NCI-H2171 treated with DMSO at 0.1 percent for 48 hours (cell line): ENCODE measurements at places on chromosomes 16 and 17.
A peak's percentile ranks its signal among the peaks of the same experiment; 100 is the strongest.

DNA sequence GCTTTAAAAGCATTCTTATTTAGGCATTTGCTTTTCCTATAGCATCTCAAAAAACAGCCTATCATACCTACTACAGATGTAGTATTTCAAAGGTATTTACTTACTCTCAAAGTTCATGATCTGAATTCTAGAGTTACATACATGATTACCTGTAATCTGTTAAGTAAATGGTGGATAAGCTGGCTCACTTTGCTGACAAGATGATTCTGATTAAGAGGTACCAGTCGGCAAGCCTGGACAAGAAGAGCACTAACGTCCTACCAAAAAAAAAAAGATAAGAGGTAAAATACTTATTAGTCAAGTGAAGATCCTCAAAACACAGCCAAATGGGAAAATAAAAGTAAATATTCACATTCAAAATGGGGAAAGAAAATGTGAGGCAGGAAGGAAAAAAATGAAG is 2.7 kb downstream of the HEATR6 start:
- no peak for DNase-seq

GRCh38 chr16:49341706-49342105 is 31.9 kb upstream of the C16orf78 start:
- DNase-seq: no peak

GRCh38 chr16:83335076-83335475 is 472.7 kb upstream of the HSBP1 start:
- no peak for DNase-seq

DNA sequence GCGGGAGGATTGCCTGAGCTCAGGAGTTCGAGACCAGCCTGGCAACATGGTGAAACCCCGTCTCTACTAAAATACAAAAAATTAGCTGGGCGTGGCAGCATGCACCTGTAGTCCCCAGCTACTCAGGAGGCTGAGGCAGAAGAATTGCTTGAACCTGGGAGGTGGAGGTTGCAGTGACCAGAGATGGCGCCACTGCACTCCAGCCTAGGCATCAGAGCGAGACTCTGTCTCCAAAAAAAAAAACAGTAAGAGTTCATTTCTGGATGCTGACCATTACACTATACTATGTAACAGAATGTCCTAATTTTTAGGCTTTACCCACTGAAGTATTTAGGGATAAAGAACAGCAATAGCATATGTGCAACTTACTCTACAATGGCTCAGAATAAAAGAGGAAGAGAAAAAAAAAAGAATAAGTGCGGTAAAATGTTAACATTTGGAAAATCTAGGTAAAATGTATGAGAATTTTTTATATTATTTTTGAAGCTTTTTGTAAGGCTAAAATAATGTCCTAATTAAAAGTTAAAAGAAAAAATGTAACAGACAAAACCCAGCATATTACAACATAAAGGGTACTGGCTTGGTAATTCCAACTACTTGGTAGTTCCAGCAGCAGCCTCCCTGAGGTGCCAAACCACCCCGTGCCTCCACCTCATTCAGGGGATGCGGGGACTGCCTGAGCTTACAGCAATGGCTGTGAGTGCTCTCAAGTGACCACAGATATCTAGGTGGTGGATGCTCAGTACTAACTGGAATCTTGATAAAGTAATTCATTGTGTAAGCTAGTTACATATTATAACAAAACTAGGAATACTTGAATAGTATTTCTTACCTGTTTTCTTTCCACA is 10.9 kb downstream of the COPS3 start:
- DNase-seq: no peak

DNA sequence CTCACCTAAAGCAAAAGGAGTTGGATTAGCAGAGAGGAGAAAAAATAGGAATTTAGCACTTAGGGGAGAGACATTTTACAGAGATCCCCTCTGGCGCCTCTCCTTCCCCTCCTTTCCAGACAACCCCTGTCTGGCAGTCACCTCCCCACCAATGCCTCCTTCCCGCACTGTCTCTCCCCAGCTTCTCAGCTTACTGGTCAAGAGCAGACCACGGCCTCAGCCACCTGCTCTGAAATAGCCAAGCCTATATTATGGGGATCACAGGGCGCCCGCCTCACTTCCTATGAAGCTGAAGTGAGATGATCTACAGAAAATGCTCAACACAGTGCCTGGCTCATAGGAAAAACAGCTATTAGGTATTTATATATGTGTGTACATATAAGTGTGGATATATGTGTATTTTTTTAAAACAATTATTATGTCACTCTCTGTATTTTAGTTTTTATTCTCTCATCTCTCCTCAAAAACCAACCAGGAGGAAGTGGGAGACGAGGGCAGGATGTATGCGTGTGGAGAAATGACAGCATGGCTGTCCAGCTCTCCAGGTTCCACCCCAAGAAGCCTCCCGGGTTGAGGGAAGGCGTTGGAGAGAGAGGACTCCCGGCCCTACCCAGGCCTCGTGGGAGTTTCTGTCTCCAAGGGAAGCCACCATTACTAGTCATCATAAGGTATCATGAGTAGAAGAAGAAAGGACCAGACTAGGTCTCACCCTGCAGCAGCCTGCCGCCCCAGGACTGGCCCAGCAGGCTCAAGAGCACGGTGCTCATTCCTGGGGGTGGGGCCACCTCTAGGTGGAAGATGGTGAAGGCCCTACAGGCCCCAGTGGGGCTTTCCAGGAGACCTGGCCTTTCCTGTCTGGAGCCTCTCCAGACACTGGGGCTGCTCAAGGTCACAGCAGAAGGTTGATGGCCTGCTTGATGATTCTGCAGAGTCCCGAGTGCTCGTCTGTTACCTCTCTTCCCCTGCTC is 27.2 kb downstream of the MAP3K14 start:
- DNase-seq: no peak

DNA sequence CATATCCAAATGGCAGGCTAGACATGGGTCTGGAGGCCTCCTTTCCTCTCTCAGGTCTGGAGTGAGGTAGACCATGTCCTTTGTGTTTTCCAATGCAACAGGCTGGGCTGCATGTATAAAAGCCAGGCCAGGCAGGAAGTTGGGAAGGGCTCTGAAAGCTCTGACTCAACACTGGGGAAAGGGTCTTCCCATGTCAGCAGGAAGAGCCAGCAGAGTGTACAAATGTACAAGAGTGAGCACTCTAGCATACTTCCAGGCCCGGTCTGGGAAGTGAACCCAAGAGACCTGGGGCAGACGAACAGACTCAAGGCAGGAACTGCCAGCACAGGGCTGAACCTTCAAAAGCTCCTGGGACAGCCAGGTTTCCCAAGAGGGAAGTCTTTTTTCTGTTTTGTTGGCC is 7.0 kb downstream of the ATPAF2 start:
- DNase-seq: no peak

DNA sequence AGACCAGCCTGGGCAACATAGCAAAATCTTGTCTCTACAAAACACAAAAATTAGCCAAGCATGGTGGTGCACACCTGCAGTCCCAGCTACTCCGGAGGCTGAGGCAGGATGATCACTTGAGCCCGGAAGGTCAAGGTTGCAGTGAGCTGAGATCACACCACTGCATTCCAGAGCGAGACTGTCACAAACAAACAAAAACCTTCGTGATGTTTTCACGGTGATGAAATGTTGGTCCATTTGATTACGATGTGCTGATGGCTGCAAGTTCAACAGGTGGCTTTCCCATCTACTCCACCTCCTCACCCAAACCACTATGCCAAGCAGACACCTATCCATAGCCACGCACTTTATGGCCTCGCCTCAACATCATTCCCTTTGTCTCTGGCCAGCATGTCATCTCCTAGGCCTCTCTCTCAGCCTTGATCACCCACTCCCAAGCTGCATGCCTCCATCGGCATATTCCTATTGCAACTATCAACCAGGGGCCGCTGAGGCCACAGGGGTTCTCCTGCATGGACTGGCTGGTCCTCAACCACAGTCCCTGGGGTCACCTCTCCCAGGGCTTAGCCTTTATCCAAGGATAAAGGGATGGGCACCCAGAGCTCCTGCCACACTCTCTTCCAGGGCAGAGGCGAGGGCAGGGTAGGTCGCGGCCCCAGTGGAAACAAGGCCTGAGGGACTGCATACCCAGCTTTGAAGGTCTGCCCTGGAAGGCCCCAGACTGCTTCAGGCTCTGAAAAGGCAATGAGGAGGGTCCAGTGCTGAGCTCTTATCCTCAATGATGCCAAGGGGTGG is 17.1 kb upstream of the ALOX15B start:
- DNase-seq: no peak

GRCh38 chr17:5391678-5392077 is 27.8 kb downstream of the NUP88 start:
- DNase-seq: no peak

GRCh38 chr17:76331083-76331482 is 22.6 kb downstream of the PRPSAP1 start:
- no peak for DNase-seq

DNA sequence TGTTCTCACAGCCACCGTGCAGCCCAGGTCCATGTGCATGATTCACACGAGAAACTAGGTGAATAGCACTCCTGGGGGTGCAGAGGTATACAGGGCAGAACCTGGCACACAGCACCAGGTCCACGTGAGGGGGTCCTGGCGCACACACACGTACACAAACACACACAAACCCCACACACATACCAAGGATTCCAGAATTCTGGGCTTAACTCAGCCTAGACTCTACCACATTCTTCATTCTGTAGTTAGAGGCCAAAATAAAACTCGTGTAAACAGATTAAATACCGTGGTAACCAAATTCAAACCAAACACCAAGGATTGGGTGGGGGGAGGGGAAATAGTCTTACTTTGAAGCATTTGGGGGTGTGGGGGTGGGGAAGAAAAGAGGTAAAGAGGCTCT is 58.5 kb downstream of the XYLT1 start:
- no peak for DNase-seq

- no peak for DNase-seq
These were observed 21.0 kb upstream of the AGRP start for GRCh38 chr16:67504031-67505021.

GRCh38 chr17:18925187-18925586 is 26.8 kb upstream of the SLC5A10 start:
- DNase-seq: no peak

DNA sequence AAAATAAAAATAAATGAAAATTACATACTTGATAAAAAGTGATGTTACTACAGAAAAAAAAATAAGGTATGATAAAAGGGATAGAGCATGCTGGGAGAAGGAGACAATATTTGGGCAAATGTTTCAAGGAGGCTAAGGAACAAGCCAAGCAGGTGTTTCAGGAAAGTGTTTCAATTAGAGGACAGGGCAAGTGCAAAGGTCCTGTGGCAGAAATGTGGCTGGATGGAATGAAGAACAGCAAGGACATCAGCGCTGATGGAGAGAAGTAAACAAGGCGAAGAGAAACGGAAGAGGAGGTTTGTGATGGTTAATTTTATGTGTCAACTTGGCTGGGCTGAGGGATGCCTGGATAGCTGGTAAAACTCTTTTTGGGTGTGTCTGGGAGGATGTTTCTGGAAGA is 331.2 kb upstream of the C16orf82 start:
- DNase-seq: no peak

GRCh38 chr17:57391076-57391825 is 134.9 kb downstream of the MSI2 start:
- DNase-seq: peak; percentile 76

GRCh38 chr17:50956750-50957523 is 90.8 kb upstream of the TOB1 start:
- peak; percentile 30 for DNase-seq

- no peak for DNase-seq
These were observed 2.3 kb upstream of the MYO1C start for GRCh38 chr17:1494736-1495253.

DNA sequence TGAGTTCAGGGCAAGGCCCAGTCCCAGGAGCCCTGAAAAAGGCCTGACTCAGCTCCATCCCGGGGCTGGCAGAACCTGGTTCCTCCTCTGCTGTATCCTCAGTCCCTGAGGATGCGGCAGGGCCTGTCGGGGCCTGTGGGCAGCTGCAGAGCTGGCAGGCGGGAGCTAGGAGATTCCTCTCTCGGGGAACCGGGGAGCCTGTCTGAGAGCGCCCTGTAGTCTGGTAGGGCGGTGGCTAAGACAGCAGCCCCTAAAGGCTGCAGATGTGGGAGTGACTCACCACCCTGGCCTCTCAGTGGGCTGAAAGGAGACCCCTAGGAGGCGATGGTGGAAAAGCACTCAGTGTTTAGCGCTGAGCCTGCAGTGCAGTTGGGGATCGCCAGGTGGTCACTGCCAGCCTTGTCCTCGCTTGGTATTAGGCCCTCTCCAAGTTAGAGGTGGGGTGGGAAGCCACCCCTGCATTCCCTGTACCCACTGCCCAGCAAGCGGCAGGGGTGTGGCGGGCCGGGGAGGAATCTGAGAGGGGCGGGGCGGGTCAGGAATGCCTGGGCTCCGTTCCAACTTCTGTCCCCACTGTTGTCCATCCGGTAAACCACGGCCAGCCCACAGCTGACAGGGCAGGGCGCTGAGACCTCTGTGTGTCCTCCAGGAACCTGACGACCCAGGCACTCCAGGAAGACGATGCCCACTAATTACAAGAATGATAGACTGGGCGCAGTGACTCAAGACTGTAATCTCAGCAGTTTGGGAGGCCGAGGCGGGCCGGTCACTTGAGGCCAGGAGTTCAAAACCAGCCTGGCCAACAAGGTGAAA is 29.5 kb upstream of the CDH1 start:
- DNase-seq: peak; percentile 86

GRCh38 chr17:80008383-80008840 is 27.3 kb downstream of the TBC1D16 start:
- peak; percentile 73 for DNase-seq

DNA sequence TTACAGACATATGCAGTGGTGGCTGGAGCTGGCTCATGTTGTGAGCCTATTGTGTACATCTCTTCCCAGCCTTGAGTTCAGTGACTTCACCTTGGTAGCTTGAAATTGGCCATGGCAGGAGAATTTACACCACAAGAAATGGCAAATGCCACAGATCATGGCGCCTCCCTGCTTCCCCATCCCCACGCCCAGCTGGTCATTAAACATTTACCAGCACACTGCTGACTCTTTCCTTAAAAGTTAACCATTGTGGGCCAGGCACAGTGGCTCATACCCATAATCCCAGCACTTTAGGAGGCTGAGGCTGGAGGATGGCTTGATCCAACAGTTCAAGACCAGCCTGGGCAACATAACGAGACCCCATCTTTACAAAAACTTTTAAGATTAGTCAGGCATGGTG is 22.6 kb upstream of the ITGB4 start:
- no peak for DNase-seq

DNA sequence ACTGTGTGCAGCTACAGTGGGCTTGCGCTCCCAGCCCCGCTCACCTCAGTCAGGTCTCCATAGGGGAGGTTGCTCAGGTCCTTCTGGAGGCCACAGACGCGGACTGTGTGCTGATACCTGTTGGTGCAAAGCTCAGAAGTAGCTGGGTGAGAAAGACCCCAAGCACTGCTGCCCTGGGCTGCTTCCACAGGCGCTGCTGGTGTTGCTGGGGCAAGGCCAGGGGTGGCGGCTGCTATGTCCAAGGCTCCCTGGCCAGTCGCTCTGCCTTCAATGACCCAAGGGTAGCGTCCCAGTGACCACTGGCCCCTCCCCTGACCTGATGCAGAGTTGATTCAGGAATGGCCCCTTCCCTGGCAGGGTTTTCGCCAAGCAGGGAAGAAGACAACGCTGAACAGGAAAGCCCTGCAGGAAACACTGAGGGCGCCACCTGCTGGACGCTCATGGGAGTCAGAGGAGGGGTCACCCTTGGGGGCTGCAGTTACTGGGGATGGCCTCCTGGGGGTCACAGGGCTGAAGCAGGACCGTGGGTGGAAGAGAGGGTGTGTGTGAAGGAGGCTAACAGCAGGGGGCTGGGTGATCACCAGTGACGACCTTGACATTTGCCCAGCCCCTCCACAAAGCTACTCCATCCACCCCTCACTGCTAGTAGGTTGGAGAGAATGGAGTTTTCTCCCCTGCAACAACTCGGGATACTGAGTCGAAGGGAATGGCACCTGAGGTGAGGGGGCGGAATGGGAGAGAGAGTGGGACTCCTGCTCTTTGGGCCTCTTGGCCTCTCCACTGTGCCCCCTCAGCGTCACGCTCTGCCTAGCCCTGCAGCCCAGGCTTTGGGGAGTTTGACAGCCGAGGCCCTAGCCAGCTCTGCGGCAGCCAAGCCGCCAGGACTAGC is 38.3 kb downstream of the ABCC12 start:
- DNase-seq: peak; percentile 18
